ENCODE measurements at places on chromosomes 2 and 18.

GRCh38 chr18:73461780-73462059 is 593.9 kb upstream of the NETO1 start:
- no peak for DNase-seq

DNA sequence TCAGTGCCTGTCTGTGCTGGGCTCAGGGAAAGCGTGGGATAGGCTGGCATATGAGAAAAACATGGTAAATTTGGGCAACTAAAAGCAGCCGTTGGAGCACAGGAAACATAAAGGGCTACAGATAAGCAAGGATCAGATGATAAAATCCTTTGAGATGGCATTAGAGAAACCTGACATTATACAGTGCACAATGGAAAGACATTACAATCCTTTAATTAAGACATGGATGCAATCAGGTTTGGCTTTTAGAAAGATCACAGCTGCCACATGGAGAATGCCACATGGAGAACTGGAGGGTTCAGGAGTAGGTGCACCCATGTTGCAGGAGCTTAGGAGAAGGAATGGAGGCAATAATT is 117.3 kb downstream of the CDC42EP3 start:
- no peak for DNase-seq

DNA sequence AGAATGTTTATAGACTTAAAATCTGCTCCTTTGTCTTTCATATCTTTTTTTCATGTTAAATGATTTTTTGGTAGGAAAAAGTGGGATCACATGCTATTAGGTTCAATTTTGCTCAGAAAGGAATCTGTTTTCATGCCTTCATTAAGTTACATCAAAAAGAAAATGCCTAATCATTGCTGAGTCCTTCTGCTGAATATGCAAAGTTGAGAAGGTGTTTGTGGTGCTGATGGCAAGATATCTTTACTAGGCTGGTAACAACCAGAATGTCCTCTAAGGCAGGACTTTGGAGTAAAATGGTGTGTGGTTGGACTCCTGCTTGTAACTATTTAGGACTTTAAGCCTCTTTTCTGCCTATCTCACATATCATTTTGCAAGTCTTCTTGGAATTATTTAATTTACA is 88.3 kb downstream of the TRIB2 start:
- no peak for DNase-seq

GRCh38 chr2:179239195-179239594 is 25.4 kb downstream of the SESTD1 start:
- DNase-seq, result no peak

DNA sequence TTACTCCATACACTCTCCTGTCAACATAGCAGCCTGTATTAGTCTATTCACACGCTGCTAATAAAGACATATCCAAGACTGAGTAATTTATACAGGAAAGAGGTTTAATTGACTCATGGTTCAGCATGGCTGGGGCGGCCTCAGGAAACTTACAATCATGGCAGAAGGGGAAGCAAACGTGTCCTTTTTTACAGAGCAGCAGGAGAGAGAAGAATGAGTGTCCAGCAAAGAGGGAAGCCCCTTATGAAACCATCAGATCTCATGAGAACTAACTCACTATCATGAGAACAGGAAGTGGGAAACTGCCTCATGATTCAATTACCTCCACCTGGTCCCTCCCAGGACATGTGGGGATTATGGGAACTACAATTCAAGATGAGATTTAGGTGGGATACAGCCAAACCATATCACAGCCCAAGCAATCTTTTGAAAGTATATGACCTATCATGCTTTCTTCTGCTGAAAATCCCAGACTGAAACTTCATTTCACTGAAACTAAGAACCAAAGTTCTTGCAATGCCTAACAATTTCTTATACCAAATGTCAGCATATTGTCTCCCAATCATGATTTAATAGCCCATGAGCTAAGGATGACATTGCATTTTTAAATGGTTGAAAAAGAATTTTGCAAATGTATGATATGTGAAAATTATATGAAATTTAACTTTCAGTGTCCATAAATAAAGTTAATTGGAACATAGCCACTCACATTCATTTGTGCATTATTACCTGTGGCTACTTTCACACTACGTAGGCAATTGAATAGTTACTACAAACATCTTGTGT is 686.8 kb upstream of the ZEB2 start:
- DNase-seq, result no peak

DNA sequence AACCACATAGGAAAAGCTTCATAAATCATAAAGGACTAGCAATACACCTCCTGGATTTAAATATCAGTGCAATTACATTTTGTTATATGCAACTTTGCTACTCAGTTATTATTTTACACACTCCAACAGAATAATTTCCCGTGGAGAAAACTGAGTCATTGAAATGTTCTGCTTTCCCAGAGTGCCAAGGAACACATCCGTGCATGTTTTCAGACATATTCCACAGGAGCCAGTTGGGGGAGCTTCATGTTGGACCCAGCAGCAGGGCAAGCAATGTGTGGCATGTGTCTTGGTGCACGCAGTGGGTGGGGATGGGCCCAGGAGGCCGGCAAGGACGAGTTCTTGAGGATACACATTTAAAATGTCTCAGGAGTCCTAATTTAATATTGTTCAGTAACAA is 14.4 kb upstream of the SMIM21 start:
- DNase-seq, result no peak

DNA sequence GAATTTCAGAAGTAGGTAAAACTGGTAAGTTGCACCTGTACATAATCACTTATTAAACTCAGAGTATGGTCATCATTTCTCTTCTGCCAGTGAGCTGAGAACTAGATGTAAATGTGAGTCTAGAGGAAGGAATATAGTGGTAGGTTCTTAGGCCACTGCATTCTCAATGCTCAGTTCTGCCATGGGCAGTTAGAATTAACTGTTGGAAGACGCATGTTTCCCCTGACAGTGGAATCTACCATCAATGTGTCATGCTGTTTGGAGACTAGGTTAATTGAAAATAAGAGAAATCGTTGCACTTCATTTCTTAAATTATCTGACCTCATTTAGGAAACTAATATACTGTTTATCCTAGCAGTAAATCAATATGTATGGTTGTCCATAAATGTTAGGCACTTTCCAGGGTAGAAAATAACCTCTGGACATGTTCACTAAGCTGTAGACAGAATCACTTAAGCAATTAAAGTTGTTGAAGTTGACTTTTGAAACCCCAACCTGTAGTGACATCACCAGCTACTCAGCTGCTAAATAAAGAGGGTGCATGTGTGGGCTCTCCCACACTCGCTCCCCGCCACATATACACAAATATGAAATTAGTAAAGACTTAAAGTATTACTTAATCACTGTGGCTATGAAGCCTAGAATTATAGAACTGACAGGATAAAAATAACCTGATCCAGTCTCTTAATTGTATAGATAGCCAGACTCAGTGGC is 91.5 kb upstream of the NOSTRIN start:
- no peak for DNase-seq

DNA sequence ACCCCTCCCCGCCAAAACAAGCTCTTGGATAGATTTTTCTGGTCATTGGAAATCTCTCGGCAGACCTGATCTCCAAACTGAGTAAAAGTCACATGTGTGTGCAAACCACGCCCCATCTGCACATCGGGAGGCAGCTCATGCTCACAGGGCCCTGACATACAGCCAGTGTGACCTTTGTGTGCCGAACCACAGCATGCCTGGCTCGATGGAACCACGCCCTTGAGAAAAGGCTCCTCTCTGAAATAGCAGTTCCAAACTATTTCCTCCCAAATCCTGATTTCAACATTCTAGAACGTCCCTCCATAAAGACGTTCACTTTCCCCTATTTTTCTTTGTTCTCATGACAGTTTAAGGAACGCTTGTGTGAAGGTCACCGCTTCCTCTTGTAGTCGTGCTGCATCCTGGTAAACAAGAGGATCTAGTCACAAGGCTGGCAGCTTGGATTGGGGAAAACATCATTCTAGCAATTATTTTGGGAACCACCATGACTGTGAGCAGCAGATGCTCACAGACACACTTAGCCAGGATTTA is 59.3 kb upstream of the MAP4K4 start:
- DNase-seq, result no peak

GRCh38 chr18:51617167-51617566 is 419.7 kb upstream of the MEX3C start:
- no peak for DNase-seq

DNA sequence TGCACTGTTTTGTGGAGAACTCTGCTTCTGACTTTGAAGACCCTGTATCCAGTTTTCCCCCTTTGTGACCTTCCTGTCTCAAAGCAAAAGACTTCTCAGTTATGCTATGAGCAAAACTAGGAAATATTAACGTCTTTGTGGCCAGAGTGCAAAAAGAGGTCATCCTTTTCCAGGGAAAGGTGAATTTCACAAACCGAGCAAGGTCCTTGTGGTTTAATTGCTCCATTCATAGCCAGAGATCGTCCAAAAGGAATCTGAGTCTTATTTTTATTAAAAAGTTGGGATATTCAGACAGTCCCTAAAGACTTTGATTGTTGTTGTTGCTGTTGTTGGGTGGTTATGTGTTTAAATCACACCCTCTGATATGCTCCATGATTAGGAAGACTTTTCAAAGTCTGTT is 77.4 kb downstream of the NAB1 start:
- DNase-seq, result no peak
